ENCODE measurements at places on chromosomes 1 and 21.

- no peaks in the 10 kb centered on the region for H3K27me3 ChIP-seq
- no peak for DNase-seq
- no peak overlapping the region for H3K27ac ChIP-seq
- H3K4me3 ChIP-seq = no peak overlapping the region
- peaks cover 5% of the 10 kb centered on the region for H3K36me3 ChIP-seq
Measured at GRCh38 chr1:27779122-27779521, 6.1 kb downstream of the STX12 start.

DNA sequence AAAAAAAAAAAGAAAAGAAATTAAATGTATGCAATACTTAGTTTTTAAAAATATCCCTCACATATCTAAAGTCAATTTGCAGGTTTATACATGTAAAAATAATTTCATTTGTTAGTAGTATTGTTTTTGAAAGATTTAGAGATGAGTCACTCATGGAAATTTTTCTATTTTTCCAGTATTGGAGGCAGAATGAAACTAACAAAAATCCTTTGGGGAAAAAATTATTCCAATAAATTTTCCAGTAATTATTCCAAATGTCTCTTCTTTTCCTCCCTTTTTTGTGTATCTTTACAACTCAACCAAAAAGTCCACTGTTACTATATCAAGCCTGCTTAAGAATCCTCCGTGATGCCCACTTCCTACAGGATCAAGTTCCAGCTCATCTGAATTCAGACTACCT is 29.9 kb downstream of the MPZL1 start:
- no peak overlapping the region for H3K4me3 ChIP-seq
- peaks cover 1% of the 10 kb centered on the region for H3K27me3 ChIP-seq
- H3K36me3 ChIP-seq = no peaks in the 10 kb centered on the region

GRCh38 chr1:219553934-219554502 is 58.9 kb downstream of the ZC3H11B start:
- no peak overlapping the region for H3K4me3 ChIP-seq
- peaks cover 10% of the 10 kb centered on the region for H3K4me1 ChIP-seq
- H3K36me3 ChIP-seq = no peaks in the 10 kb centered on the region
- no peak for DNase-seq

GRCh38 chr1:221162352-221162751 is 283.1 kb downstream of the HLX start:
- H3K36me3 ChIP-seq = no peaks in the 10 kb centered on the region
- peaks cover 2% of the 10 kb centered on the region for H3K27me3 ChIP-seq
- H3K27ac ChIP-seq = no peak overlapping the region
- no peak overlapping the region for H3K4me3 ChIP-seq
- DNase-seq = no peak

GRCh38 chr1:88680471-88680870 is 3.6 kb upstream of the PKN2 start:
- no peak overlapping the region for H3K4me3 ChIP-seq
- no peaks in the 10 kb centered on the region for H3K27me3 ChIP-seq
- H3K4me1 ChIP-seq = peaks cover 26% of the 10 kb centered on the region
- H3K27ac ChIP-seq = no peak overlapping the region
- DNase-seq = no peak
